ENCODE measurements at places on chromosomes 7 and 10. TPM values are rescaled to one million over a fixed set of nuclear protein-coding genes. Genes with fewer than 3 reads are reported as not detected.

DNA sequence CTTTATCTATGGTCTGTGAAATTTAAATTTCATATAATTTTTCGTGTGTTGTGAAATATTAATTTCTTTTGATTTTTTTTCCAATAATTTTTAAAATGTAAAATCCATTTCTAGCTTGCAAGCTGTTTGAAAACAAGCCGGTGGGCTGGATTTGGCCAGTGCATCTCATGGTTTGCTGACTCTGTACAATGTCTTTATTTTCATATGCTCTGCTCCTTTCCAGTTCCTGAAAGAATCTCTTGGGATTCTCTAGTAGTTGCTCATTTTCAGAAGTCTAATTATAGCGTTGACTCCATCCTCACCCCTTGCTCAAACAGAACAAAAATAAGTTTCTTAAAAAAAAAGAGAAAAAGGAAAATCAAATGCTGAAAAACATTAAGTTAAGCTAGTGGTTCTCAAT, 21.4 kb downstream of the UBN2 start:
- no peak for DNase-seq

DNA sequence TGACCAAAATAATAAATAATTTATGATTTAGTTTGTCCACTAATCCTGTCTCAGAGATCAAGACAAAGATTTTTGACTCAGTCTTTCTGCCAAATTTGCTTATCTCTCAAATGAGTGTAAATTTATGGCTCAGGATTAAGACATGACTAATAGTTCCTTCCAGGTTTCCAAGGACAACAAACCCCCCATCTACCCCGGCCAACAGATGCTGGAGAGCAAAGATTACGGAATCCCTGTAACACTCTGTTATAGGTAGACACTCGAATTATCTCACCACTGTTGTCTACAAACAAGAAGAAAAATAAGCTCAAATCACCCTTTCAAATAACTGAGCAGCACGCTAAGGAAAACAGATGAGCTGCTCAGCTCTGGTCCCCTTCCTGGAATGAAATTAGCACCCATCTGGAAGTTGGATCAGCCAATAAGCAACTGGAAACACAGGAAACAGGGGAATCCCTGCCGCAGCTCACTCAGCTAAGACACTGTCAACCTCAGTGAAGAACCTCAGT, 56.8 kb upstream of the SVIL start:
- DNase-seq = no peak

GRCh38 chr10:97075961-97076525, 109.7 kb downstream of the SLIT1 start:
- no peak for DNase-seq

CTAGE4 gene
- total RNA-seq = 1.5 TPM

HOXA5 gene
- total RNA-seq = 10.2 TPM

GPAM gene
- 6.6 TPM for total RNA-seq

- no peak for DNase-seq
Observed at GRCh38 chr7:130393101-130393561, 12.8 kb downstream of the CPA1 start.

EPHB6 gene
- total RNA-seq = 13.6 TPM

GBX1 gene
- total RNA-seq = not detected

DNA sequence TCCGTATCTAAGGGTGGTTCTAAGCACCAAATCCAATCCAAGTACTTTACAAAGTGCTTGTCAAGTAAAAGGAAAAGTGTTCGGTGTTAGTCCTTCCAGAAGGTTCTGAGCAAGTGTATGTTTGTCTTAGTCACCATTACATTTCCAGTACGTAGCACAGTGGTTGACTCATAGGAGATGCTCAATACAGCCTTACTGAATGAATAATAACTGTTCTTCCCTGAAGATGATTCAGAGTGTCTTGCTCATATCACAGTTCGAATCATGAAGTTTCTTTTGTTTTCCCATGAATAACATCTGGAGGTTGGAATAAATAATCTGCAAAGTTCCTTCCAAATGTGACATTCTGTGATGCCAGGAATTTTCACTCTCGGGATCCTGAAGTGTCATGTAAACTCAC, 53.4 kb downstream of the WNT2 start:
- DNase-seq = no peak

- DNase-seq = no peak
Observed at GRCh38 chr7:102925976-102926782, 13.4 kb downstream of the LRRC17 start.

DNA sequence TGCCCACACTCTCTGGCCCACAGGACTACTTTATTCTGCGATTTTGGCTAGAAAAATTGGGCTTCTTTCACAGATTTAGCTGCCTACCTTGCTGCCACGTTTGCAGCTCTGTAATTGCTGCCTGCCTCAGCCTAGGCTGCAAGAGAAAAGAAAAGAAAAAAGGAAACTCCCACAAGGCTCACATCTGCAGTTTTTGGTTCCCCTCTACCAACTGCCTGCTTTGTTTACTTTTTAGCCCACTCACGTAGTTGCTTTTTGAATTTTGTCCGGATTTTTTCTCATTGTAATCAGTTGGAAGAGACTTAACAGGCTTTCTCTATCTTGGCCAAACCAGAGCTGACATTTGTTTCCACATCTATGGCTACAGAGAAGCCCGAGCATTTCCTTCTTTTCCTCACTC, 24.3 kb downstream of the SUN3 start:
- no peak for DNase-seq

ZNF394 gene
- 32.1 TPM for total RNA-seq

SEMA3D gene
- total RNA-seq = 2.5 TPM

RNLS gene
- 7.9 TPM for total RNA-seq

DNA sequence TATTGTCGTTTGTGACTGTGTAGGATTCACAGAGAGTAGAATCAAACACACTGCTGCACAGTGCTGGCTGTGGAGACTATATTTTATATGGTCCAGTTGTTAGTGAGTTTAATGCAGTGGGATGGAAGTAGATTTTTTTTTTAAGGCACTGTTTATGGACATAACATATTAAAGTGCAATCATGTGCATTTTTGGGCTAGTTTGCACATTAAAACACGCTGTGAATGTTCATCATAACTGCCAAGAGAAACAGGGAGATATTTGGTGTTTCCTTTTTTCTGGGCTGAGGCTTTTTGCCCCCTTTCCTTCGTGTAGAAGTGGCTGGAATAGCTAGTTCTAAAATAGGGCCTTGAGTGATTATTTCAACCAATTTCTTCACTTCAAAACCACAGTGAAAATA, 139.2 kb downstream of the MYOF start:
- no peak for DNase-seq

DNA sequence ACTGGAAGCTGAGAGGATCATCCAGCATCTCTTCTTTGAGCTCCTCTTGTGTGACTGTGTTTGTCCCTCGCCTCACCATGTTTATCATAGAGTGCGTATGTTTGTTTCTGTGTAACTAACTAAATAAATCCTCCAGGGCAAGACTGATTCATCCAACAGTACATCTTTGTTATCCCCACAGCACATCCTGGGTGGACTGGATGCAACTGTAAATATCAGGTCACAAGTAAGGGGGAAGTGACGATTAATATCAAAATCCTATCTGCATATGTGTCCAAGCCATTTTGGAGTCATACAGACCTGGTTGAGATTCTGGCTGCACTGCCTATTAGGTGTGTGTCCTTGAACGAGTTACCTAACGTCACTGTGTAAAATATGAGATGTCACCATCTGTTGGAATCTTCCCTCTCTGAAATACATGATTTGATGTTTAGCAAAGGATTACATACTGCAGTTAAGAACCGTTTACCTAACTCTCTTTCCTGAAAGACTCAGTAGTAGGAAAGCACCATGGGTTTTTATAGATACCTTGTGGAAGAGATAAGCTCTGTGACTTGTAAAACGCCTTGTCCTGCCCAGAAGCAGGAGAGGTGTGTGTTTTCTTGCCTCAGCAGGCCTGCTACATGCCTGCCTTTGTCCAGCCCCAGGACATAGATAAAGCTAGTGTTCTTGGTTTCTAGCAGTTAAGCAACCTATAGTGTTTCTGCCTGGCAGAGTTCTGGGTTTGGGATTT, 25.8 kb downstream of the WBP1L start:
- DNase-seq = no peak

OR2A42 gene
- not detected for total RNA-seq

GRCh38 chr10:27319752-27320431, 79.3 kb upstream of the ACBD5 start:
- DNase-seq = peak; percentile 74

AKR1C4 gene
- not detected for total RNA-seq

GRCh38 chr7:47441796-47442604, 139.9 kb downstream of the TNS3 start:
- DNase-seq = no peak

DNA sequence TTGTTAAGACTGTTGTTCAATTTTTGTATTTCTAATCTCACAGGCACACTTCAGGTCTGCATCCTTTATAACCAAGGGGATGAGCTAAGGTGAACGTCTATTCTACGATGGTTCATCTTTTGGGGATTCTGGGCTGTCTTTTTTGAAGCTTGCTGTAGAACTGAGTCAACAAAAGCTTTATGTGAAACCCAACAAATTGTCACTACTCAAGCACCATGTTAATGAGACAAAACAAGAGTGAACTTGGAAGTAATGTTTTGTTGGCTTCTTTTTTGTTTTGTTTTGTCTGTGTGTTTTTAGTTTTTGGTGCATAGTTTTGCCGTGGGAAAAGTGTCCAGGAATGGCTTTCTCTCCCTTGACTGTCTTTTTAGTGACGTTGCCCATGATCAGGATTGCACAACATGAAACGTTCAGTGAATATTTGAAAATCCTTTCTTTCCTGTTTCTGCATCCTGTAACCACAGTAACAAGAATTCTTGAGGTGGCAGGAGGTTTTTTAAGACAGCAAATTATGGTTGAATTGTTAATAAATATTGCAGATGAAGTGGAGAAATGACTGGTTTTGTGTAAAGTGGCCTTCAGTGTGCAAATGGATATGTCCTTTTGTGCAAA, 65.6 kb downstream of the WIPF3 start:
- no peak for DNase-seq

GJD4 gene
- not detected for total RNA-seq
